ENCODE measurements at places on chromosomes 13 and 19.

- DNase-seq: no peak
Measured at GRCh38 chr13:100495455-100495854, 93.1 kb downstream of the GGACT start.

DNA sequence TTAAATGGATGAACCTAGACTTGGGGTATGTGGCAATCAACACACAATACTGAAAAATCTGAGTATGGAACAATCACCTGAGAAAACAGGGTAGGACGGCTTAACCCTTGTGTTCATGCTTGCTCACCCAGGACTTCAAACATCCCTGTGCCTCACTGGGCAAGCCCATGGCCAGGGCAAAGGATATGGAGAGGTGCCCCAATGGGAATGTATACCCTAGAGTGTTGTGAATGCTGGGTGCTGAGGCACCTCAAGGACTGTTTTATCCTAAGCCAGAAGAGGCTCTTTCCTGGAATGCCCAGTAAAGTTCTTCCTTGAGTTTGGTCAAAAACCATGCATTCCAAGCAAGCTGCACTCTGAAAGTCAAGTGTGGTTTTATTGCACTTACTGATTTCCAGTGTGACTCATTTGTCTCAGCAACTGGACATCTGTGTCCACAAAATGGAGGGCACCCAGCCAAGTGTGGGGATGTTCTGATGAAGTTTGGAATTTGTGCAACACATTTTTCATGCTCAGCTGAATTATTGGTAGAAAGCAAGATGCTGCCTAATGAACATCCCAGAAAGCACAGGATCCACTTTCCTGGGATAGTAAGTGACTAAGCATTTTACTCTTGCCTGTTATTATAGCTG lies 531.3 kb downstream of the RFC3 start:
- DNase-seq: no peak

DNA sequence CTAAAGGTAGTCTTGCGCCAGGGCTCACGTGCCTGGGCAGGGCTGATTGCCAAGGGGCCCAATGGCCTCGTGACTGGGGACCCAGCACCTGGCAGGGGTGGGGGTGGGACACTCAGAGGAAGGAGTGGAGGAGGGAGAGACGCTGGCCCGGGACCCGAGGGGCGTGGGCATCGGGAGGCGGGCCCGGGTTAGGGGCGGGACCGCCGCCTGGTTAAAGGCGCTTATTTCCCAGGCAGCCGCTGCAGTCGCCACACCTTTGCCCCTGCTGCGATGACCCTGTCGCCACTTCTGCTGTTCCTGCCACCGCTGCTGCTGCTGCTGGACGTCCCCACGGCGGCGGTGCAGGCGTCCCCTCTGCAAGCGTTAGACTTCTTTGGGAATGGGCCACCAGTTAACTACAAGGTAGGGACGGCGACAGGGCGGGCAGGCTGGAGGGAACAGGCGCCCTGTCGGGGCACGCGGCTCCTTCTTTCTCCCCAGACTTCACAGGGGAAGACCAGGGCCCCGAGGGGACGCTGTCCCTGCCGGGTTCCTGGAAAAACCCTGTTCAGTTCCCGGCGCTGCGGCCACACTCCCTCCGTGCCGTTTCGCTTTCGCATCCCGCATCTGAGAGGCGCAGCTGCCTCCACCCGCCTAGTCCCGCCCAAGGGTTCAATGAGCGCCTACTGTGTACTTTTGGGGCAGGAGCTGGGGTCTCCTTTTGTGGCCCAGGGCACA lies at the start of gene IFI30:
IFI30 (plus strand) TSS at position 242 of the 717 bp plus-strand sequence; CDS start at position 271, 29 bp downstream.
- DNase-seq: peak; percentile 53

- no peak for DNase-seq
Measured at GRCh38 chr13:19817106-19817505, 34.4 kb upstream of the PSPC1 start.

DNA sequence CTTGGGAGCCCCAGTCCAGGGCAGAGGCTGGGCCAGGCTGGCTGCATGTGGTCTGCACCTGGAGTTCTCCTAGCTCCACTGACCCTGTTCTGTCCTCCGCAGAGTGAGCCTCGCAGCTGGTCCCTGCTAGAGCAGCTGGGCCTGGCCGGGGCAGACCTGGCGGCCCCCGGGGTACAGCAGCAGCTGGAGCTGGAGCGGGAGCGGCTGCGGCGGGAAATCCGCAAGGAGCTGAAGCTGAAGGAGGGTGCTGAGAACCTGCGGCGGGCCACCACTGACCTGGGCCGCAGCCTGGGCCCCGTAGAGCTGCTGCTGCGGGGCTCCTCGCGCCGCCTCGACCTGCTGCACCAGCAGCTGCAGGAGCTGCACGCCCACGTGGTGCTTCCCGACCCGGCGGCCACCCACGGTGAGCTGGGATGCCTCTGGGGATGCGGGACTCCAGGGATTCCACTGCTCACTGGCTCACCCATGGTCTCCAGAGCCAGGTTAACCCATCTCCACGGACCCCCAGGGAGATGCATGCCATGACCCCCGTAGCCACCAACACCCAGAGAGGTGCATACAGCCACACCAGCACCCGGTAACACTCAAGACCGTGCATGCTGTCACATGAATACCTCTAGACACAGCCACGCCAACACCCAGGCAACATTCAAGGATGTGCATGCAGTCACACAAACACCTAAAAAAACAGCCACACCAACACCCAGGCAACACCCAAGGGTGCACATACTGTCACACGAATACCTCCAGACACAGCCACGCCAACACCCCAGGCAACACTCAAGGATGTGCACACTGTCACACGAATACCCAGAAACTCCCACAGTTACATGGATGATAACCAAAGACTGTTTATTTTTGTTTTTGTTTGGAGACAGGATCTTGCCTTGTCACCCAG lies 8.2 kb downstream of the PKN1 start:
- DNase-seq: no peak

DNA sequence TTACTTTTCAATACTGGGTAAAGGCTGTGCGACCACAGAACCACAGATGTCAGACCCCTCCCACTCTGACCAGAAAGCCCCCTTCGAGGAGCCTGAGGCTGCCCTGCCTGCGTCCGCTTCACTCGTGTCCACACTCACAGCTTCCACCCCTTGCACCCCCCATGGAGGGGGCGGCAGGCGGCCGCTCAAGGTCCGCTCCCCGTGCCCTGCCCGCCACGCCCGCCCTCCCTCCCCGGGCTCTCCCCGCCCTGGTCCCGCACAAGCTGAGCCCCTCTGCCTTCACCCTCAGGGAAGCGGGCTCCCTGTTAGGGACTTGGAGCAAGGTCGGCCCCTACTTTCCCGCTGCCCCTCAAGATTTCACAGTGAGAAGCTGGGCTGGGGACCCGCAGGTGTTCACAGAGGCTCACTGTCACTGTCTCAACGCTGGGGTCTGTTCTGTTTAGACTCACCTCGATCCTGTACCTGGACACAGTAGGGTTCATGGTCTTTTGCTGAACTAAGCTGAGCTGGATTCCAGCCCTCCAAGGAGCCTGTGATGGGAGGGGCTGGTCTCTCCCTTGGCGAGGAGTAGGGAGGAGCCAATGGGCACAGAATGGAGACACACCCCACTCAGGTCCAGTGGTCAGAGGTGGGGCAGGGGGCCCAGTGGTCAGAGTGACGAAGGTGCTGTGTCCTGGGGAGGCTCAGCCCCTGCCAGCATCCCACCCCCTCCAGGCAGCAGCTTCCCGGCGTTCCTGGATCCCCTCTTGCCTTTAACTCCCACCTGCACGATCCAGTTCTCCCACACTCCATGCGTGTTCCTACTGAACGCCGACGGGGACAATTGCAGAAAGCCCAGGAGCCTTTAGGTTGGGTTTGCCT lies 69.5 kb downstream of the SPACA7 start:
- DNase-seq: no peak

DNA sequence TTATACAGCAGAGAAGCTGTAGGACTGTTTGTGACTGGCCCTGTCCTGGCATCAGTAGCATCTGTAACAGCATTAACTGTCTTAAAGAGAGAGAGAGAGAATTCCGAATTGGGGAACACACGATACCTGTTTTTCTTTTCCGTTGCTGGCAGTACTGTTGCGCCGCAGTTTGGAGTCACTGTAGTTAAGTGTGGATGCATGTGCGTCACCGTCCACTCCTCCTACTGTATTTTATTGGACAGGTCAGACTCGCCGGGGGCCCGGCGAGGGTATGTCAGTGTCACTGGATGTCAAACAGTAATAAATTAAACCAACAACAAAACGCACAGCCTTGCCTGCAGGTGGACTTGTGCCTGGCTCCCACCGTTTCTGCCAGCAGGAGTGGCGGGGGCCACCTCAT lies 27.3 kb upstream of the LDLR start:
- DNase-seq: no peak

- DNase-seq: no peak
Measured at GRCh38 chr13:42876887-42877545, 95.6 kb downstream of the FAM216B start.

GRCh38 chr19:41193430-41194156 lies 574 bp downstream of the CYP2S1 start:
- no peak for DNase-seq

DNA sequence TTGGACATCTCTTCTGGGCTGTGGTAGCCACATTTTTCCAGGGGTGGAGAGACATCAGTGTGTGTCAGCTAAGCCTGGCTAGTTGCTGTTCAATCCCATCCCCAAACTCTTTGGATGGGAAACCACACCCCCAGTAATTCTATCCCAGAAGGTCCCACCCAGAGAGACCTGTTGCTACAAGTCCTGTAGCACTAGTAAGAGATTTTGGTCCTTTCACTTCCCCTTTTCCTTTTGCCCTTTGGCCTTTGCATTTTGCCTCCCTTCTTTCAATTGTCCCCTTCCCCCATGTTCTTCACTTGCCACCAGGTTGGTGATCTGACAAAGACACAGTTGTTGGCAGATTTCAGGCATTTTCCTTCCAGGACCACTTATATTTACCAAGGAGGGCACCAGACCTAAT lies 3.8 kb downstream of the CBY2 start:
- no peak for DNase-seq

- no peak for DNase-seq
Measured at GRCh38 chr19:3054972-3055740, 7.1 kb downstream of the TLE5 start.

DNA sequence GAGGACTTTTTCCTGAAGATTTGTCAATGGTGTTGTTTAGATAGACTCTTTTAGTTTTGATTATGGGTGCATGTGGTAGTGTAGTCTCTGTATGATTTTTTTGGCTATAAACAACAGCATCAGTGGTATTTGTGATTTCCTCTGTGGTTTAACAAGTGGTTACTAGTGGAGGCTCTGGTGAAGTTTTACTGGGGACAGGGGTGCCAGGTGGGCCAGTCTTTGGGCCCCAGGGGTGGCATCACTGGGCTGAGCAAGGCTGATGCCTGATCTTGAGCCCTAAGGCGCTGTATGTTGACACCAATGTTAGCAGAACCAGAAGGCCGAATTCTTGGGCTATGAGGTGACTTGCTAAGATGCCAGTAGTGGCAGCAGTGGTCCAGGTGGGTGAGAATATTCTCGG lies 811.4 kb downstream of the DACH1 start:
- DNase-seq: no peak

- DNase-seq: no peak
Measured at GRCh38 chr13:29529754-29530153, 65.7 kb downstream of the SLC7A1 start.

DNA sequence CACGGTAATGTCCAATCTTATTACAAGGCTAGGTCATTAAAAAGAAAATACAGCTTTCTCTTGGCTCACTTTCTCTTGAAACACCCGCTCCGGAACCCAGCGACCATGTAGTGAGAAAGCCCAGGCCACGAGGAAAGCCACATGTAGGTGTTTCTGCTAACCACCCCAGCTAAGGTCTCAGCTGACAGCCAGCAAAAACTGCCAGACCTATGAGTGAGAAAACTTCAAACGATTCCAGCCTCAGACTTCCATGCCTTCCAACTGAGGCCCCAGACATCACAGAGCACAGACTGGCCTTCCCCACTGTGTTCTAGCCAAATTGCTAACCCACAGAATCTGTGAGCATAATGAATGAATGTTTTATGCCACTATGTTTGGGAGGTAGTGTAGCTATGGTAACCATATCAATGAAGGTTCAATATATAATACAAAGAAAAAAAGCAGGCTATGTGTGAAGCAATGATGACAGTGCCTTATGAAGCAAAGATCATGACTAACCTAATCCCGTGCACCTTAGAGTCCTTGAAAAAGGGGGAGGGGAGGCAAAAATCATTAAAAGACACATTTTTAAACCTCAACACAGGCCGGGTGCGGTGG lies 11.9 kb upstream of the TPTE2 start:
- DNase-seq: no peak

DNA sequence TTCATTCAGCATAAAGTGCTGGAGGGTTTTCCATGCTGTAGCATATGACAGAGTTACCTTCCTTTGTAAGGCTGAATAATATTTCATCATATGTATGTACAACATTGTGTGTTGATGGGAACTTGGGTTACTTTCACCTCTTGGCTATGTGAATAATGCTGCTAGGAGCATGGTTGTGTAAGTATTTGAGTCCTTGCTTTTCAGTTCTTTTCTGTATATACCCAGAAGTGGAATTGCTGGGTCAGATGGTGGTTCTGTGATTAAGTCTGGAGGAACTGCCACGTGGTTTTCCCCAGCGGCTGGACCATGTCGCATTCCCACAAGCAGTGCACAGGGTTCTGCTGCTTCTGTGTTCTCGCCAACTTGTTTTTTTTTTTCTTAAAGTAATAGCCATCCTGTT lies 101.2 kb upstream of the TEX29 start:
- DNase-seq: no peak

GRCh38 chr13:26486550-26486949 lies 70.9 kb upstream of the WASF3 start:
- DNase-seq: no peak

DNA sequence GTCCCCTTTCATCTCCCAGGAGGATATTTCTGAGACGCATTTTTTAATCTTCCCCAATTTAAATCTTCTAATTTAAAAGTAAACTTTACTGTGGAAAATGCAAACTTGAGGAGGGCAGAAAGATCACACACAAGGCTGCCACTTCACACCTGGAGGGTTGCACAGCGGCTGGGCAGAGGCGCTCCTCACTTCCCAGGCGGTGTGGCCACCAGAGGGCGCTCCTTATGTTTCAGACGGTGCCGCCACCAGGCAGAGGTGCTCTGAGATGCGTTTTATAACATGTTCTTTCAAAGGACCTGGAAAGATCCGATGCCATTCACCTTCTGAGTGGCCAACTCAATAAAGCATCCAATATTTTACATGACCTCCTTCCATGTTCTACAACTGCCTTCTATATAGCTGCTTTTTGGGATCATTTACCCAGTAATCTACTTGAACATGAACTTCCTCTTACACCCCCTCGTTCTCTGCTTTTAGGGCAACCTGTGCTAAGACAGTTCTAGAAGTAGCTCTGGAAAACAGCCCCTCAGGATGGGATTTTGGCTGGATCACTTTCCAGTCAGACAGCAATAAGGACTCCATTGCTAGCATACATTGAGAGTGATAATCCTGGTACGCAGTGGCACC lies 14.8 kb upstream of the MTUS2 start:
- DNase-seq: peak; percentile 64

DNA sequence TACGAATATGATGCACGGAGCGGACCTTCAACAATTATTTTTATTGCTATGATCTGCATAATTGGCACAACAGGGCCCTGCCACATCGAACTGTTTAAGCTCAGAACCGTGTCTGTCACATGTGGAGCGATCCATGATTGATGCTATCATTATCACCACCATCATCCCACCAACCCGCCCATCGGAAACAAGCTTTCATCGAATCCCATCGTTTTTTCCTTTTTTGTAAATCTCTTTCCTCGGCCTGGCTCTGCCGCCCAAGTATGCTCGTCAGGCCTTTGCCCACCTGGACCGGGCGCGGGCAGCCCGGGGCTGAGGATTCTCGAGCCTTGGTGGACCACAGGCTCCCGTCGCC lies 533 bp upstream of the DCAF15 start:
- DNase-seq: no peak
